Central memory CD4-positive, alpha-beta T cell (primary cell): ENCODE measurements at places on chromosomes 11 and 22.

DNA sequence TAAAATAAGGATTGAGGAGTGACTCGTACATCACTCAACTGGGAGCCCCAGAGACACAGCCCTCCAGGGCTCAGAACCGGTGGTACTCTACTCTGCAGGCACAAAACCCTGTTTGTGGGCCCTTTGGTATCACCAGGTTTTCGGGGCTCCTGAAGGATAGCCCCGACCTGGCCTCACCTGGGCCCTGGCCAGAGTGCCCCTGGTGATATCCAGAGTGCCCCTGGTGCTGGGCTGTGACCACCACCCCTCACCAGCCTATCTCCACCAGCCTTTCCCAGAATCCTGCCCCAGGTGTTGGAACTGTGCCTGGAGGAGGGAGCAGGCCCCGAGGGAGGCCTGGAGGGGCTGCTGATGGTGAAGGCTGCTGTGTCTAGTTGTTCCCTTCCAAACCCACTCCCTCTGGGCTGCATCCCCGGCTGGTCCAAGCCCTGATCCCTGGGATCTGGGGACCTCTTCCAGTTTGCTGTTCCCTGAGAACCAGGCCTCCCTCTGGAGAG, 2.2 kb upstream of the GGT5 start:
- no peak for DNase-seq

DNA sequence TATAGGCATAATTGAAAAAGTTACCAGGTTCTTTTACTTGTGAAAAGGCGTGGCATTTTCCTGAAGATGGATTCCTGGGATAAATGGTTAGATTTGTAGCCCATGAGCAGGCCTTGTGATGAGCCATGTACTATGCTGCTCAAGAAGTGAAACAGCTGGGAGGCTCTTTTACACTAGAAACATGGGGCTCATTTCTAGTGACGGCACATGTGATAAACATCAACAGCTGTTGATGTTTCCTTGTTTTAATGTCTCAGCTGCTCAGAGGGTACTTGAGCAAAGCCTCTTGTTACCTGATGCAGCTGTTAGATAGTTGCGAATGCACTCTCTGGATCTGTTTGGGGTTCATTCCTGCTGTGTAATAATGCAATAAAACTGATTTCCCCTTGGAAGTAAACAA, 396.8 kb downstream of the GUCY1A2 start:
- DNase-seq = no peak

GRCh38 chr11:78595436-78596130, 20.9 kb upstream of the NARS2 start:
- no peak for DNase-seq

DNA sequence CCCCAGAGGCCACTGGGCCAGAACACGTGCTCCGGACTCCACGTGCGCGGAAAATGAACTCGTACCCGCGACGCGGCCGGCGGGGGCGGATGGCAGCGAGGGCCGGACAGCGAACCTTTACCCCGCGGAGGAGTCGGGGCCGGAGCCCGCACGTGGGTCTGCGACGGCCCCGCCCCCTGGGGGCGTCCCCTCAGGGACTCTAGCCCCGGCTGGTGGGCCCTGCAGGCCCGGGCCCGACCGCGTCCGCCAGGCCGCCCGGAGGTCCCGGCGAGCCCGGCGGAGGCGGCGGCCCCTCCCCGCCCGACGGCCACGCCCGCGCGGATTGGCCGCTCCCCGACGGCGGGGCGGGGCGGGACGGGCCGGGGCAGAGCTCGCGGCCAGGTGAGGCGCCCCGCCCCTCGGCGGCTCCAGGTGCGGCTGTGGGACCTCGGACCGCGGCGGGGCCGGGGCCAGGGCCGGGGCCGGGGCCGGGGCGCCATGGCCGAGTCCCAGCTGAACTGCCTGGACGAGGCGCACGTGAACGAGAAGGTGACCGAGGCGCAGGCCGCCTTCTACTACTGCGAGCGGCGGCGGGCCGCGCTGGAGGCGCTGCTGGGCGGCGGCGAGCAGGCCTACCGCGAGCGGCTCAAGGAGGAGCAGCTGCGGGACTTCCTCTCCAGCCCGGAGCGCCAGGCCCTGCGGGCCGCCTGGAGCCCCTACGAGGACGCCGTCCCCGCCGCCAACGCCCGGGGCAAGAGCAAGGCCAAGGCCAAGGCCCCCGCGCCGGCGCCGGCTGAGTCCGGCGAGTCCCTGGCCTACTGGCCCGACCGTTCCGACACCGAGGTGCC, at the start of gene FAM83F:
FAM83F (plus strand) TSS at position 389 of the 827 bp plus-strand sequence; CDS start at position 478, 89 bp downstream.
- peak; percentile 19 for DNase-seq

- no peak for DNase-seq
These were observed 276.7 kb upstream of the API5 start for GRCh38 chr11:43035086-43035485.

GRCh38 chr22:27873472-27873871, 45.6 kb downstream of the PITPNB start:
- DNase-seq = no peak

GRCh38 chr11:17734418-17734911, at the start of gene KCNC1:
Gene KCNC1, plus strand, starts transcription at chr11:17734781. Its CDS starts 1,222 bp downstream, at chr11:17736003.
- DNase-seq = no peak

DNA sequence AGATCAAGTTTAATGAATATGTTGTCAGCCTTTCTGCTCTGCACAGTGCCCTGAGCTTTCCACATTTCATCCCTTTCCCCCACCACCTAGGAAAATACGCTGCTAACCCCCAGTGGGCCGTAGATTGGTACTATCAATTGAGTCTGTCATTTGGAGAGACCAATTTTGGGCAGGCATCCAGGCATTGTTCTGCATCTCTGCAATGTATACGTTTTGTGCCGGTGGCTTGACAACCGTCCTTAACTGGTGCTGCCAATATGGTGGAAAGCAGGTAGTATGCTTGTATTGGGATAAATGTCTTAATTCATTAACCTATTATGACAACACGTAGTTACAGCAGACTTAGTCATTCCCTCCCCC, 1.3 kb downstream of the ELMOD1 start:
- DNase-seq = no peak
